ENCODE measurements at places on chromosomes 2 and 18.

- DNase-seq, result peak; percentile 35
Measured at GRCh38 chr2:156331572-156332283, 793 bp downstream of the NR4A2 start.

- DNase-seq, result no peak
Measured at GRCh38 chr2:178429336-178429735, 21.6 kb downstream of the PRKRA start.

DNA sequence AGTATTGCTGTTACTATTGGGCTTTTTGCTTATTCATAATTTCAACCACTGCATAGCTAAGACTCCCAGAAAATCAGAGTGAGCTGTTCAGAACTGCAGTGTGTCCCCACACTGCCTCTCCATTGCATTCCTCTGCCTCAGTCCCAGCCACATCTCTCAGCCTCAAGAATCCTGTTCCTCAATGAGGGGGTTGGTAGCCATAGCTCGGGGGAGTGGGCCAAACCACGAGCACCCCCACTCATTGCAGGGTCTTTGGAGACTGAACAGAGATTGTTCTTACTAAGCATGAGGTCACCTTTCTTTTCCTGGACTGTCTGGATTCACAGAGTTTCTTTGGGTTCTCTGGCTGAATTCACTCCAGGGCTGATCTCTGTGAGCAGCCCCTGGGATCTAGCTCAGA, 161.1 kb downstream of the GFPT1 start:
- DNase-seq, result no peak

DNA sequence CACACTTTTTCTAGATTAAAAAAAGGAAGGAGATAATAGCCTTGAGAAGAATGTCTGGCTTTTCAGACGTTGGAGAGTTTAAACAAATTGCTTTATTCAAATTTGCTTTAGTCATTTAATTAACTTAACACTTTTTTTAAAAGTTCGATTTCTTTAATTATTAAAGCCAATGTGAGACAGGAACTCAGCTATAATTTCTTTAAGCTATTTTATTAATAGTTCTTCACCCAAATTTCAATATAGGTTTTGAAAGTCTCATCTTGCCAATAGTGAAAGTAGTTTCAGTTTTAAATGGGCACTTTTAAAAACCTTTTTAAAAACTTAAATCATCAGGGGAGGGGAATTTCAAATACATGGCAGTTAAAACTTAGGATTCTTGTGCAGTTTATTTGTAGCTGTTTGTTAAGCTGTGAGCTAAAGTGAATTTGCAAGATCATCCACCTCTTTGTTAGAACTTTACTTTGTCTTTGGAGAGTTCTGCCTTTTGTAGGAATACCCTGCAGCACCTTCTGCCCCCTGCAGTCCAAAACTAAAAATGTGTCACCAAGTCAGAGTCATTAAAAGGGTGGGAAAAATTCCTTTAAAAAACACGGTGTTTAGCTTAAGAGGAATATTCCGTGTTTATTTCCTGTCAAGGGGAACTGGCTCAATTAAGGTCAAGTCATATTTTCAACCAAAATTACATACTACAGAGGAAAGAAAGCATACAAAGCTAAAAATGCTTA, 4.6 kb downstream of the TGIF1 start:
- peak; percentile 56 for DNase-seq

GRCh38 chr2:168432565-168433186, 23.4 kb upstream of the CERS6 start:
- peak; percentile 64 for DNase-seq

GRCh38 chr2:191385416-191386160, 140.4 kb downstream of the MYO1B start:
- DNase-seq, result no peak

DNA sequence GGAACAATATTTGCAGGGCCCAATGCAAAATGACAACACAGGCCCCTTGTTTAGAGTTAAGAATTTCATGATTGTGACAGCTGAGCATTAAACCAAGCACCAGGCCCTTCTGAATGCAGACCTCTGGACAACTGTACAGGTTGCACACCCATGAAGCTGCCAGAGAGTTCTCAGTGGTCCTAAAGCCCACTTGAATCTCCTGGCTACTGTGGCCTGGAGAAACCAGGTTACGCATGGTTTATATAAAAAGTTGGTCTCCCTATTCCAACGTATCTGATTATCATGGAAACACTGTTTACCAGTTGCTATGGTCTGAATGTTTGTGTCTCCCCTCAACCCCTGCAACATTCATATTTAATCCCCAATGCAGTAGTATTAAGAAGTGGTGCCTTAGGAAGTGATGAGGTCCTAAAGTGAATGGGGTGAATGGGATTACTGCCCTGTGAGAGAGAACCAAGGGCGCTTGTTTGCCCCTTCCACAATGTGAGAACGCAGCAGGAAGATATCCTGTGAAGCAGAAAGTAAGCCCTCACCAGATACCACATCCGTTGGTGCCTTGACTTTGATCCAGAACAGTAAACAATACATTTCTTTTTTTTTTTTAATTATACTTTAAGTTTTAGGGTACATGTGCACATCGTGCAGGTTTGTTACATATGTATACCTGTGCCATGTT, 48.0 kb upstream of the ANXA4 start:
- DNase-seq, result peak; percentile 85

DNA sequence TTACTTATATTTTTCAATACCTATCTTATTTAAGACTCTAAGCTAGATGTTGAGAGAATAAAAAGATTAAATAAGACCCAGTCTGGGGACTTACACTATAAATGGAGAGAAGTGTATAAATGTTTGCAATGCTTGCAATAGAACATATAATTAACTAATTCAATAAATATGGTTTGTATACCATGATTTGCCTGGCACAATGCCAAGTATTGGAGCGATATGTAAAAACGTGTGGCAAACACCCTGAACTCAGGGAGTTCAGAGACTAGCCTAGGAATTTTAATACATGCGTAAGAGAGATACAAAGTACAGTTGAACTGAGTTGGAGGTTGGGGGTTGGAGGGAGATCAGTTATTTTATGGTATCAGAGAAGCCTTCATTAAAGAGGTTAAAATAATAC, 251.8 kb upstream of the DDX18 start:
- DNase-seq, result no peak

DNA sequence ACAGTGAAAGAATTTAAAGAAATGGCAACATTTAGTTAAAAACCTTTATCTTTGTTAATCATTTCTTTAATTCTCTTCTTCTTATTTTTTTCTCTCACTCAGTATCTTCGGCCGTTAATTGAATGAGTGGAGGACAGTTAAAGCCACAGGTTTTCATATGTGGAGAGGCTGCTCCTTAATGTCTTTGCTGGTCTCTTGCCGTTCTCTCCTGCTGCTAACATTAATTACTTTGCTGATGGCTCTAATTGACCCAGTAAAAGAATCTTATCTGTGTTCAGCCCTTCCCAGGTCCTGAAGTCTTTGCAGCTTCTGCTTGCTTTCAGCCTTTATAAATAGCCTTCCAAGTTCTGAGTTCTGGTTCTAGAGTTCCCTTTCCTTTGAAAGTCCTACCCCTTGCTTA, 77.1 kb downstream of the ADAM23 start:
- DNase-seq, result no peak

All from DND-41 (cell line).